Foreskin keratinocyte (primary cell): ENCODE measurements at places on chromosomes 11 and 22.

- DNase-seq: no peak
These were observed 883.3 kb downstream of the NTM start for GRCh38 chr11:132253469-132254264.

DNA sequence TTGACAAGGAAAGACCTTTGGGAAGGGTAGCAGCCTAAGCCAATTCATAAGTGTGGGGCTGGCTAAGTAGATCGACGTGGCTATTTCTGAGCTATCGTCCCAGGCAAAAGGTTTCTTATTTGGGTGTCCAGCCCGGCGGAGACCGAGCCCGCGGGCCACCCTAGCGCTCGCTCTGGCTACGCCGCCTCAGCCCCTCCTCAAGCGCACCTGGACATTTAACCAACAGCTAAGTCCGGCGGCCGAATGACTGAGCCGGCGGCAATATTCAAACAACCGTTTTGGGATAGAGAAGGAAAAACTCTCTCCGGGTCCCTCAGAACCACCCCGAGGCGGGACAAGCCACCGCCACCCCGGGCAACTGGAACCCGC is 457 bp downstream of the RNF141 start:
- peak; percentile 52 for DNase-seq

GRCh38 chr11:128814856-128815705 is 52.0 kb downstream of the KCNJ1 start:
- peak; percentile 50 for DNase-seq

DNA sequence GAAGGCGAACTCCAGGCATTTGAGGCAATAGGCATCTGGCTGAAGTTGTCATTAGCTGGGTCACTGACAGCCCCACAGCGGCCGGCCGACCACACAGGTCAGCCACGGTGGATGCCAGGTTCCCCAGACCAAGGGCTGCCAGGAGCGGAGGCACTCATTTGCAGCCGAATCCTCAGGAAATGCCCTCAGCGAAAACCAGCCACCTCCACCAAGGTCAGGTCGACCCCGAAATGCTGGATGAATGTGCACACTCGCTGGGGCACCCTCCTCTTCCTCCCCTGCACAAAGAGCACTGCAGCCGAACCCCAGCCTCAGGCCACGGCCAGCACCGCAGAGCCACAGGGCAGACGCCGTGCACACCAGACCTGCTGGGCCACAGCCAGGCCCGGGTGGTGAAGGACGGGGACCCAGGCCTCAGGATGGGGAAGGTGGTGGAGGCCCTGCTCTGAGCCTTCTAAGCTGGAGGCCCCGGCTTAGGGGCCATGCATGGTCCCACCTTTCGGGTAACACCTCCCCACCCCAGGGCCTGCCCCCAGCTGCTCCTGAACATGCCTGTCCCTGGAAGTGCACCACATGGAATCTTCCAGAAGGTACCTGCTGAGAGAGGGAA is 206.0 kb downstream of the BRD1 start:
- no peak for DNase-seq

DNA sequence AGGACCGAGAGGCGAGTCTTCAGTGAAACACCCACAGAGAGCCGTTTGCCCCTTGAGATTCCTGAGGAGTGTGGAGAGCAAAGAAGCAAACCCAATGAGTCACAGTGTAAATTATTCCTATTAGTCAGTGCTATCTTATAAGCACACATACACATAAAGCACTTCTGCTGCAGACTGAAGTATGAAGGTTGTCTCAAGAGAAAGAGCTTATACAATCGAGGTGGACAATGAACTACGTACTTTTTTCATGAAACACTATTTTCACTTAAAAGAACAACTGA is 37.3 kb downstream of the GALNT18 start:
- peak; percentile 93 for DNase-seq

- no peak for DNase-seq
These were observed 876.0 kb downstream of the METTL15 start for GRCh38 chr11:28984231-28984630.
